ENCODE measurements at places on chromosomes 16 and 17. TPM values are rescaled to one million over a fixed set of nuclear protein-coding genes. Genes with fewer than 3 reads are reported as not detected.
A peak's percentile ranks its signal among the peaks of the same experiment; 100 is the strongest.

- DNase-seq: no peak
Observed at GRCh38 chr17:40301315-40301714, 7.7 kb upstream of the RARA start.

GRCh38 chr16:54355251-54355650 is 68.7 kb upstream of the IRX3 start:
- peak; percentile 36 for DNase-seq

Gene PKMYT1
- total RNA-seq: 26.0 TPM

Gene HOXB3
- 2.0 TPM for total RNA-seq
